CD4-positive, alpha-beta T cell treated with Interleukin-4 for 4 hours (primary cell): ENCODE measurements at places on chromosomes 6 and 20.

DNA sequence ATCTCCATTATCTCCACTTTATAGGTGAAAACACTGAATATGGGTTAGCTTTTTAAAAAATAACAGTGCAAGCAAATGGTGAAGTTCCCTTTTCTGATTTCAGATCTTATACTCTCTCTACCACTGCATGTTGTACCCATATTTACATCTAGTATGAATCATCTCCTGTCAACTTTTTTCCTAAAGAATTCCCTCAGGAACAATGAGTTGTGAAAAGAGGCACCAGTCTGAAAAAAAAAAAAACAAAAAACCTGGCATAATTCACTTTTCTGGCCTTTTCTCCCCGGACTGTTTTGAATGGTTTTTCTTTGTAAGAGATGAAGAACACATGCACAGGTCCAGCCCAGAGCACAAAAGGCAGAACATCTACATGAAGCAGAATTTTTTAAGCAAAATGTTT is 596.0 kb downstream of the COL12A1 start:
- no peak for DNase-seq

DNA sequence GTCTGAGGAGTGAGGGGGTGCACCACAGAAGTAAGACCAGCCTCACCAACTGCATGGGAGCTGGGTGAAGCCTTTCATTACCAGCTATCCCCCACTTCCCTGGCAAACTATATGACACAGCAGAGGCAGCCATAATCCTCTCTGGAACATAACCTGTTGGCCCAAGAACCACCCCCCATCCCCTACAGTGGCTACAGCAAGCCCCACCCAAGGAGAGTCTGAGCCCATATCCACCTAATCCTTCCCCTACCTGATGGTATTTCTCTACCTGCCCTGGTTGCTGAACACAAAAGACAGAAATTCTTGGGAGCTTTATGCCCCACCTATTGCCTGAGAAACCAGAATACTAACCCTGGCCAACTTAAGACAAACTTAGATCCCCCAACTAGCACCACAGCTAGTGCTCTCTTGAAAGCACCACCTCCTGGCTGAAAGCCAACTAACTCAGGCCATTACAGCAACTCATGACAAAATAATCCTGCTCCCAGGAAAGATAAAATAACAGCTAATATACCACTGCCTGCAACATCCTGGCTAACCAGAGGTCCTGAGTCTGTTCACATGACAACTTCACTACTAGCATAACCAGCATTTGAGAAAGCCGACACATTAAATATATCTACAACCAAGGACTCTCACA is 11.2 kb downstream of the RNGTT start:
- DNase-seq: no peak

DNA sequence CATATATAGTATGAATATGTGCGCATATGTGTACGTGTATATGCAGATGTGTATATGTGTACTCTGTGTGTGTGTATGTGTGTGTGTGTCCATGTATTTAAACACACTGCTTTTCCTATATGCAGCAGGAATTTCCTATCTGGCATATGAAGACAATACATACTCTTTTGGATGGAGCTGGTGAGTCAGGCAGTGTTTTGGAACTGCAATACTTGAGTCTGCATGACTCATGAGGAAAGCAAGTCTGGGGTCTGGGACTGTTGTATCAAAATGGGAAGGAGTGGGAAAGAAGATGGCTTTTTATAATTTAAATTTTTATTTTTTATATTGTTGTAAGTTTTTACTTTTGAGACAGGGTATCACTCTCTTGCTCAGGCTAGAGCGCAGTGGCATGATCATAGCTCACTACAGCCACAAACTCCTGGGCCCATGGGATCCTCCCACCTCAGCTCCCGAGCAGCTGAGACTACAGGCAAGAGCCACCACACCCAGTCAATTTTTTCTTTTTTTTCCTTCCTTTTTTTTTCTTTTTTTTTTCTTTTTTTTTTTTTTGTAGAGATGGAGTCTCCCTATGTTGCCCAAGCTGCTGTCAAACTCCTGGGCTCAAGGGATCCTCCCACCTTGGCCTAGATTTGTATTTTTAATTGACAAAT is 72.2 kb downstream of the ATXN1 start:
- DNase-seq: no peak

GRCh38 chr20:52539891-52540290 is 348.3 kb upstream of the ZFP64 start:
- DNase-seq: no peak

GRCh38 chr6:135141728-135142127 is 39.4 kb upstream of the MYB start:
- no peak for DNase-seq

DNA sequence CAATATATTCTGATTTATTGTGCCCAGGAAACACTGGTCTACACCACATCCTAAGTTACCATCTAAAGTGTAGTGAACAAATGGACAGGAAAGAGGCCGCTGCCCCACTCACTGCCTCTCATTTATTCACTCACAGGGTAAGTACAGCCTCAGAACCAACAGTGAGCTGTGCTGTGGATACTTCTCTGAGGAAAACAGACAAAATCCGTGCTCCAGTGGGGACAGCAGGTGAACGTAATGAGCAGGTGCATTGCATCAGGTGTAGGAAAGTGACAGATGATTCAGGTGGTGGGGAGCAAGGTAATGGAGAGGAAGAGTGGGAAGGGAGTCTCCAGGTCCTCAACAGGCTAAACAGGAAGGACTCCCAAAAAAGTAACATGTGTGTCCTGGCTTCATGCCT is 8.4 kb upstream of the ULBP2 start:
- no peak for DNase-seq

DNA sequence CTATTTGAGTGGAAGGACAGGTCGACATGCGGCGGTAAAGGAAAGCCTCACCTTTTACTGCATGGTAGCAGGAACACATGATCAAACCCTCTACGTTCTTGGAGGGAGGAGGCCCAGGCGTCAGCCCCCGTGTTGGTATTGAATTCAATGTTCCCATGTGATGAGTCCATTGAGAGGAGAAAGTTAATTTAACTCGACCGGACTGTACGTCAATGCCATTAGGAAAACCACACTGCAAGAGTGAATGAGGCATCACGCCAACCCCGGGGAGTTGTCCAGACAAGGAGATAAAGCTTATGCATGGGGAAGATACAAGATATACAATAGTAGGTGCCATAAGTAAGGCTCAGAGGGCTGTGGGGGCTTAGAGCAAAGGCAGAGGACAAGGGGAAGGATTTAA is 213.9 kb upstream of the ECI2 start:
- no peak for DNase-seq

DNA sequence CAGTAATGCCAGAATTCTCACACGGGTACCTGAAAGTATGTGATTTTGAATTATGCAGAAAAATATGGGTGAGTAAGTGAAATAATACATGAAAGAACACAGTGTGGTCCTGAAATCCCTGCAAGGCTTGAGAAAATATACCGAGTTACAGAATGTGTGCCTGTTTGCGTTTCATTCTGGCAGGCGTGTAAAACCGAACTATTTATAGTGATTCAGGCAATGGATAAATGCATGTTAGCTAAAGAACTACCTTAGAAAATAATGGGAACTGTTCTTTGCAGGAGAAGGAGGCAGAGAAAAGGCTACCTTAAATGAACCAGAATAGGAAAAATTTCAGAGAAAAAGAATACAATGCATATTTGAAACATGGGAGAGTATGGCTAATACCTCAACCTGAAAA is 145.8 kb upstream of the KCNQ5 start:
- no peak for DNase-seq

DNA sequence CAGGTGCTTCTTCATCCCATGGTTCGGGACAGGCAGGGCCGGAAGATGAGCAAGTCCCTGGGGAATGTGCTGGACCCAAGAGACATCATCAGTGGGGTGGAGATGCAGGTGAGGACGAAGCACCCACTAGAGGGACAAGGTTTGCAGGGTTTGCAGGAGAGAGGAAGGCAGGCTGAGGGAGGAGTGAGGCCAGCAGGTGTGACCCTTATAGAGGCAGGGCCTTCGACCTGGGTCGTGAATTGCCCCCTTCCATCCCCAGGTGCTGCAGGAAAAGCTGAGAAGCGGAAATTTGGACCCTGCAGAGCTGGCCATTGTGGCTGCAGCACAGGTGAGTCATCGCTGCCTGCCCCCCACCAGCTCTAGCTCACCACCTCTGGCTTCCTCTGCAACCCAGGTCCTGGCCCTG is 8.4 kb downstream of the VARS2 start:
- DNase-seq: no peak

- DNase-seq: no peak
Observed at GRCh38 chr6:140494321-140495108, 1120.1 kb upstream of the CITED2 start.

GRCh38 chr6:14142063-14142450 is 24.5 kb downstream of the CD83 start:
- no peak for DNase-seq

DNA sequence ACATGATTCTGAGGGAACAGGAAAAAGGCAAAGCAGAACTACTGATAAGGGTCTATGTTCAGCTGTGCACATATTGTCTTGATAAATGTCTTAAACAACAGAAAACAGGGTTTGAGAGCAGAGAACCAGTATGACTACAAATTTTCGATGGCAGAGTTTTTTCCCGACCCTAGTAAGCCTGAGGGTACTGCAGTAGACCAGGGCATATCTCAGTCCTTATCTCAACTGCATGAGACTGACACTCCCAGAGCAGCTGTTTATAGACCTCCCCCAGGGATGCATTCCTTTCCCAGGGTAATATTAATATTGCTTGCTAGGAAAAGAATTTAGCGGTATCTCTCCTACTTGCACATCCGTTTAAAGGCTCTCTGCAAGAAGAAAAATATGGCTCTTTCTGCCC is 1176.8 kb upstream of the ADGRB3 start:
- no peak for DNase-seq

DNA sequence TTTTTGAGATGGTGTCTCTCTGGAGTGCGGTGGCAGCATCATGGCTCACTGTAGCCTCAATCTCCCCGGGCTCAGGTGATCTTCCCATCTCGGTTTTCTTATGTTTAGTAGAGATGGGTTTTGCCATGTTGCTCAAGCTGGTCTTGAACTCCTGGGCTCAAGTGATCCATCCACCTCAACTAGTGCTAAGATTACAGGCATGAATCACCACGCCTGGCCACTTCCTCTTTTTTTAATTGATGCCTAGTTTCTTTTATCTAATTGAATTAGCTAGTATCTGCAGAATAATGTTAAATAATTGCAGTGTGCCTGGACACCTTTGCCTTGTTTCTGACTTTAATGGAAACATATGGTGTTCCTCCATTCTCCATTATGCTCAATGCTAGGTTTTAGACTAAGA is 38.4 kb upstream of the SLC22A16 start:
- no peak for DNase-seq

GRCh38 chr20:47661714-47662113 is 123.6 kb downstream of the SULF2 start:
- no peak for DNase-seq

- no peak for DNase-seq
Observed at GRCh38 chr6:39593646-39594045, 131.6 kb downstream of the KIF6 start.

- DNase-seq: no peak
Observed at GRCh38 chr20:2740702-2741101, 48.1 kb downstream of the EBF4 start.

- no peak for DNase-seq
Observed at GRCh38 chr6:46380152-46380807, 111.0 kb downstream of the RCAN2 start.

- no peak for DNase-seq
Observed at GRCh38 chr20:62344782-62345181, 22.3 kb downstream of the LAMA5 start.

DNA sequence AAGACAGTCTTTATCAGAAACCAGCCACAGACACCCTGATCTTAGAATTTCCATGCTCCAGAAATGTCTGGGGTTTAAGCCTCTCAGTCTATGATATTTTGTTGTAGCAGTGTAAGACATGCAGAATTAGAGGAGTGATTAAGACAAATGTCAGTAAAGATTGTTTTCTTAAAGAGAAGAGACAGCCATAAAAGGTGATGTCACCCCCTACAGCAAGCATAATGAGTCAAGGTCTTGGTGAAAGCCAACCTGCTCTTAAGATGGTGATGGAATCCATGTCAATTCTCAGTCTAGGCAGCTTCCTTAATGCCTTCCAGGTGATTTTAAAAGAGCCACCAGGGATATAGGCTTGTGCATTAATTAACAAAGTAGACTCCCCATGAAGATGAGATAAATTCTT is 849.9 kb upstream of the EPHA7 start:
- DNase-seq: no peak

DNA sequence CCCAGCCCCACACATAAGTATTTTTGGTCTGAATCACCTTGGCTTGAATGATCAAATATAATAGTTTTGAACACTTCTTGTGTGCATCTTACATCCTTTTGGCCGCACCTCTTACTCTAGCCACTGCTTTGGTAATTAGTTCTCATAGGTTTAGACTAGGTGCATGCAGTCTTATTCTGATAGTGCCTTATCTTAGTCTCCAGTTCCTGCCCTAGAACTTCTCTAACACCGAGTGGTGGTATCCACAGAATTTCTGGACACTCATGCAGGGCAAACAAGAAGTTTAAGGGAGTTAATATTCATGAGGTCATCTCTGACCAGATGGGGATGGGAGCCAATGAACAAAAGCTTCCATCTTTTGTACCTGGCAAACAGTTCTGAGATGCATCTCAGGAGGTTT is 77.5 kb upstream of the AKIRIN2 start:
- no peak for DNase-seq

DNA sequence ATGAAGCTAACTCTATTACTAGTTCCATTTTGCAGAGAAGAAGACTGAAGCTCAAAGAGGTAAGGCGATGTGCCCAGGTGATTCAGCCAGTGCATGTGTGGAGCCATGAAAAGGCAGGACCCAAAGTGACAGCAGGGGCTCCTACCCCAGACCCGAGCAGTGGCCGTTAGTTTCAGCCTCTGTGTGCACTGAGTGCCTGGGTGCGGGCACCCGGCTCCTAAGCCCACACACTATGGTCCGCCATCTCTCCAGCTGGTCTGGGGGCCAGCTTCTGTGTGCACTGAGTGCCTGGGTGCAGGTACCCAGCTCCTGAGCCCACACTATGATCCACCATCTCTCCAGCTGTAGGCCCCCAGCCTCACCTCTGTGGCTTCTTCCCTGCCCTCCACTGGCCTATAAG is 123.5 kb upstream of the CST7 start:
- DNase-seq: no peak

DNA sequence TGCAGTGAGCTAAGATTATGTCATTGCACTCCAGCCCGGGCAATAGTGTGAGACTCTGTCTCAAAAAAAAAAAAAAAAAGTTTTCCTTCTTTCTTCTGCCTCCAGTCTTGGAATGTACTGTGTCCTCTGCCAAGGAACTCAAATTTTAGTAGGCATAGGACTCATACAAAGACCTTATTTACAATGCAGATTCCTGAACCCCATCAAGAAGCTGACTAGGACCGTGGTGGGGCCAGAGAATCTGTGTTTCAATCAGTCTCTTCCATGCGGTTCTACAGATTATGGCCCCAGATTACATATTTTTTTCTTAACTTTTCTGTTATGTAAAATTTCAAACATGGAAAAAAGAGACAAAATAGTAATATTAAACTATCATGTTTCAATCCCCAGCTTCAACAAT is 29.8 kb upstream of the PIM1 start:
- no peak for DNase-seq

GRCh38 chr6:108476376-108476775 is 84.3 kb upstream of the FOXO3 start:
- DNase-seq: no peak

- DNase-seq: no peak
Observed at GRCh38 chr6:163260911-163261310, 153.6 kb upstream of the QKI start.
